Effector CD4-positive, alpha-beta T cell (primary cell): ENCODE measurements at places on chromosomes 5 and 9.

GRCh38 chr5:125197321-125197720, 450.9 kb upstream of the ZNF608 start:
- no peak for DNase-seq

GRCh38 chr5:150278916-150279315, 10.7 kb downstream of the CAMK2A start:
- DNase-seq: no peak

GRCh38 chr9:126375386-126375785, 48.8 kb downstream of the MVB12B start:
- no peak for DNase-seq

- DNase-seq: no peak
Observed at GRCh38 chr9:89365532-89365912, 47.2 kb downstream of the SECISBP2 start.

- DNase-seq: no peak
Observed at GRCh38 chr9:36891341-36891811, 142.7 kb downstream of the PAX5 start.
